ENCODE measurements at places on chromosomes 5 and 9.

- DNase-seq = no peak
Observed at GRCh38 chr5:56674441-56674840, 140.9 kb upstream of the MAP3K1 start.

- no peak for DNase-seq
Observed at GRCh38 chr9:106869458-106869857, 6.5 kb downstream of the ZNF462 start.

DNA sequence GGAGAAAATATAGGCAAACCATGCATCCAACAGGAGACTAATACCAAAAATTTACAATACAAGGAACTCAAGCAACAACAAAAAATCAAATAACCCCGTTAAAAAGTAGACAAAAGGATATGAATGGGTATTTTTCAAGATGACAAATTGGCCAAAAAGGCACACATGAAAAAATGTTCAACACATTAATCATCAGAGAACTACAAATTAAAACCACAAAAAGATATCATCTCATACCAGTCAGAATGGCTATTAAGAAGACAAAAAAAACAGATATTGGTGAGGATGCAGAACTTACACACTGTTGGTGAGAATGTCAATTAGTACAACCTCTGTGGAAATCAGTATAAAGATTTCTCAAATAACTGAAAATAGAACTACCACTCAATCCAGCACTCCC is 35.0 kb downstream of the TEX10 start:
- DNase-seq = no peak

GRCh38 chr5:115333164-115333563 is 36.7 kb upstream of the CCDC112 start:
- no peak for DNase-seq

GRCh38 chr5:1845696-1846095 is 37.0 kb downstream of the IRX4 start:
- no peak for DNase-seq

DNA sequence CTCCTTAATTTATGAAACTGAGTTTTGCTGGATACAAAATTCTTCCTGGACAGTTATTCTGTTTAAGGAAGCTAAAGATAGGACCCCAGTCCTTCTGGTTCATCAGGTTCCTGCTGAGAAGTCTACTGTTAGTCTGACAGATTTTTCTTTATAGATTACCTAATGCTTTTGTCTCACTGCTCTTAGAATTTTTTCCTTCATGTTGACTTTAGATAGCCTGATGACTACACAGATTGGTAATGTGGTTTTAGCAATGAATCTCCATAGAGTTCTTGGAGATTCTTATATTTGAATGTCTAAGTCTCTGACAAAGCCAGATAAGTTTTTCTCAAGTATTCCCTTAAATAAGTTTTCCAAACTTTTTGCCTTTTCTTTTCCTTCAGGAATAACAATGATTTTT is 419.7 kb downstream of the CDH10 start:
- DNase-seq = no peak
